ENCODE measurements at places on chromosomes 6 and 20. TPM values are rescaled to one million over a fixed set of nuclear protein-coding genes. Genes with fewer than 3 reads are reported as not detected.

Gene FERMT1
- polyA plus RNA-seq = 0.85 TPM

Gene MYBL2
- polyA plus RNA-seq = 148 TPM

Gene STX11
- polyA plus RNA-seq = 0.44 TPM

Gene SRC
- polyA plus RNA-seq = 60.3 TPM

Gene MEP1A
- polyA plus RNA-seq = not detected

Gene ISM1
- polyA plus RNA-seq = 2.8 TPM

Gene MBOAT1
- polyA plus RNA-seq = 1.3 TPM

Gene THEMIS
- polyA plus RNA-seq = 0.48 TPM

Gene CALHM6
- 1.2 TPM for polyA plus RNA-seq

Gene PTP4A1
- polyA plus RNA-seq = 42.1 TPM

Gene BPIFA1
- not detected for polyA plus RNA-seq

Gene TCP11
- polyA plus RNA-seq = 1.4 TPM

Gene OPN5
- not detected for polyA plus RNA-seq

Gene PGC
- polyA plus RNA-seq = not detected

Gene MLN
- polyA plus RNA-seq = not detected

Data from brain (organoid and tissue), 16 donors.